Cortex of kidney (tissue), 1 donor: ENCODE measurements at places on chromosomes 2 and 18.

- no peak for DNase-seq
Observed at GRCh38 chr2:63044362-63045327, 6.0 kb upstream of the OTX1 start.

GRCh38 chr18:3015851-3016250 lies 2.9 kb upstream of the LPIN2 start:
- no peak for DNase-seq

DNA sequence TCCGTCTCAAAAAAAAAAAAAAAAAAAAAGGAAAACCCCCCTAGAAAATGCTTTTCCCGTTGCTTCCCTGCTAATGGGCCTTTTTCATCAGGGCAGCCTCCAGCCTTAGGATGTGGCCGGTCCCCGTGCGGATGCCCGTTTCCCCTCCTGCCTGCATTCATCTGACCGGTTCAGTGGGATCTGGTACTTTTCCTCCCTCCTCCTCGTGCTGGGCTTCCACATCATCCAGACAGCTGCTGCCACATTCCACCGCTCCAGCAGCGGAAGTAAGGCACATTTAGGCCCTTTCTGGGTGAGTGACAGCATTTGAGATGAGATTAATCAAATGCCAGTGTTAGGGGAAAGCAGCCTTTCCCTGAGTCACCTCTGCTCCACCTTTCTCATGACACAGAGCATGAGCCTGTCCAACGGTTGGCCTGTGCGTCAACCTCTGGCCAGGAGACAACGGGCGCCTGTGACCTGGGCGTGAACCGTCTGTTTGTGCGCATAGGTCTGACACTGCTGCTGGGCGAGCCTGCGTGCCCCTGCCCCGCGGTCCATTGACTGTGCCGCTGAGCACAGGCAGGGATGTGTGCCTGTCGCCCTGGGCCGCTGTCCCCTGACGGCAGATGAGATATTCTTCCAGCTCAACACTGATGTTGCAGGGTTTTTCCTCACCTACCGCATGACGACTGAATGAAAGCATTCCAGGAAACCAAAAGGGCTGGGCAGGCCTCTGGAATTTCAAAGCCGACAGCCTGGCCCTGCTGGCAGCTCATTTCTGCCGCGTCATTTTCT lies 174.0 kb downstream of the TGIF1 start:
- DNase-seq = no peak

GRCh38 chr2:157149270-157149669 lies 108.2 kb upstream of the GALNT5 start:
- no peak for DNase-seq

GRCh38 chr2:196718419-196719109 lies 79.0 kb downstream of the CCDC150 start:
- DNase-seq = no peak

GRCh38 chr2:40535972-40536371 lies 84.1 kb upstream of the SLC8A1 start:
- no peak for DNase-seq
